T-helper 1 cell (primary cell): ENCODE measurements at places on chromosomes 11 and 22.
A peak's percentile ranks its signal among the peaks of the same experiment; 100 is the strongest.

GRCh38 chr11:117068303-117068860, 29.8 kb downstream of the SIK3 start:
- DNase-seq: no peak

DNA sequence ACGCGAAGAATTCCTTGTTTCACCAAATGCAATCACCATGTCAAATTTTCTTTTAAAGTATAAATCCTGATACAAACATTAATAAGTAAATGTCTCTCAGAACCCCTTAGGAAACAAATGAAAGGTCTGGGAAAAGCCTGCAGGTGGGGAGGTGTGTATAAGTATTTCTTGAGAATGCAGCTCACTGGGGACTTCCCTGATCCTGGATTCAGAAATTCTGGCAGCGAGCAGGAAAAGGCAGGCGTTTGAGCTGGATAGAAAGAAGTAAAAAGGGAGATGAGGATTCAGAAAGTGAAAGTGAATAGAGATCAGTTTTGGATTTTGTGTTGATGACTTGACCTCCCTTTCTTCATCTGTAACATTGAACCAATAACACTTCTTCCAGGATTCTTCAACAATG, 68.3 kb upstream of the CTSC start:
- no peak for DNase-seq

GRCh38 chr22:20960609-20961008, 6.4 kb upstream of the AIFM3 start:
- no peak for DNase-seq

- DNase-seq: no peak
These were observed 720 bp upstream of the MPZL2 start for GRCh38 chr11:118264569-118265465.

DNA sequence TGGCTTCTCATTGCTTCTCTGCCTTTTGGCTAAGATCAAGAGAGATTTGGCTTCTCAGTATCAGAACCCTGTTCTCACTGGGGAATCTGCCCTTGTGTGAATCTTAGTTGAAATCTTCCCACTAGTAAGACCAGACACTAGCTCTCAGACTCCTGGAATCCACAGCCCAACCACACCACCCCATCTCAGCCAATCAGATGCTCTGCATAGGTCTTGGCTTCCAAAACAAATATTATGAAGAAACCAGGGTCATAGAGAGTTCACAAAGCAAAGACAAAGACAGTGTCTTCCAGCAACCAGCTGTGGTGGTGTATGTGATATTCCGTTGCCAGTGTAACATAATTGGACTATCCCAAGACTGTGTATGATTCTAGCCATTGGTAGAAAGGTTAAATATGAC, 5.4 kb downstream of the OR8B12 start:
- no peak for DNase-seq

DNA sequence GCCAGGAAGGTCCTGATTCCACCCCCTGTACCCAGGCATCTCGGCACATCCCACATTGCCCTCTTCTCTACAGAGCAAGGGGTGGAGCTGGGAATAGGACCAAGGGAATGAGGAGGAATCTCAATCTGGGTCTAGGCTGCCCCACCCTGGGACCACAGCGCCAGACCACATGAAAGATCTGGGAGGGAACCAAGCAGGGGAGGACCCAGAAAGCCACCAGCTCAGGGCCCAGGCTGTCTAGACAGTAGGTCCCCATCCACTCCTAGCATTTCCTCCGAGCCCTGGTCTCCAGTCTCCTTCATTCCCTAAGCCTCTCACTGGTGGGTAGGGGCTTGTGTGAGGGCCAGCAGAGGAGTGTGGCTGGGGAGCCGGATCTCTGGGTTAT, 11.6 kb downstream of the PHLDB1 start:
- DNase-seq: no peak

DNA sequence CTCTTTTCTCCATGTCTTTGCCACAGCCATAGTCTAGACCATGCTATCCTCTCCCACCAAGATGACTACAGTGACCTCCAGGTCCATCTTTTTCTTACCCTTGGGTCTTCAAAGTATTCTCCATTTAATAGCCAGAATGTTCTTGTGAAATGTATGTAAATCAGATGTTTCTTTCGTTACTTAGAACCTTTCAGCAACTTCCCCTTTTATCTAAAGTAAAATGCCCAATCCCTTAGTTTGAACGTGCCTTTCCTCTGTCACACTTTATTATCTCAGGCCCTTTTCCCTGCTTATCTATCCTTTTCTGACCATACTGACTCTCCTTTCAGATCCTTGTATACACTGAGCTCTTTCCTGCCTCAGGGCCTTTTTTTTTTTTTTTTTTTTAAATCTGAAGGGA, 17.9 kb downstream of the RBM4B start:
- no peak for DNase-seq

DNA sequence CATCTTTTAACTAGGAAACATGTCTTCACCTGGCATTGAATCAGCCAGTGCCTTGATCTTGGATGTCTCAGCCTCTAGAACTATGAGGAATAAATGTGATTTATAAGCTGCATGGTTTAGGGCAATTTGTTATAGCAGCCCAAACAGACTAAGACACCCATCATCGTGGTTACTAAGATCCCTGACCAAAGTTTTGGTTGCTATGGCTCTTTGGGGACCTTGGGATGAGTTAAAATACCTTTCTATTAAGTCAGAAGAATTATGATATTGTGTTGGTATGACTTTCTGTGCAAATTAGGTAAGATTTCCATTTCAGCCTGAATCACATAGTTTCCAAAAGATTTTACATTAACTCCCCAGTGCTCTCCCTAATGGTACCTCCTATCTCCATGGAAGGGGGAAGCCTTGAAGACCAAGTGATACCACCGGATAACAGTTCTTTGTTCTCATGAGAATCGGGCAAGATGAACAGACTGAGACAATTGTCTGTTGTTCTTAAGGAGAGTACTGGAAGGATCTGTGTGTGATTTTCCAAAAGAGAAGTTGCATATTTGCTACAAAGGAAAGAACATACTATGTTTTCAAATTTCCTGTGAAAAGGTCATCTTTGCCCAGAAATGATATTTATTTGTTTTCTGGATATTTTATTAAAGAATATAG, 60.4 kb upstream of the UBASH3B start:
- DNase-seq: no peak

- no peak for DNase-seq
These were observed 28.7 kb downstream of the NPAT start for GRCh38 chr11:108193725-108194124.

- no peak for DNase-seq
These were observed 615.2 kb downstream of the BRD1 start for GRCh38 chr22:49212466-49212865.

DNA sequence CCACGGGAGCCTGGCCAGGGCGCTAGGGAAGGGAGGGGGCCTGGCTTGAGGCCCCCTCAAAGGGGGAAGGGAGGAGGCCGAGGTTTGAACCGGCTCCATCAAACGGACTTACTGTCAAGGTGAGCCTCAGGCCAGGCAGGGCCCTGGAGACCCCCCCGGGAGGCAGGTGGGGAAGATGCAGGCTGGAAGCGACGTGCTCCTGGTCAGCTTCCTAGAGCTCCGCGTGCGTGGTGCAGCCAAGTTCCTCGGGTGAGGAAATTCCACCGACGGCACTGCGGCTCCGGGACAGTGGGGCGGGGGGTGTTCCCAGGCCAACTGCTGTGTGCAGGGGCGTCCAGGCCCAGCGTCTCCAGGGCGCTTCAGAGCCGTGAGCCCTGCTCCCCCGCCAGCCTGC, 7.2 kb upstream of the TRABD start:
- no peak for DNase-seq

DNA sequence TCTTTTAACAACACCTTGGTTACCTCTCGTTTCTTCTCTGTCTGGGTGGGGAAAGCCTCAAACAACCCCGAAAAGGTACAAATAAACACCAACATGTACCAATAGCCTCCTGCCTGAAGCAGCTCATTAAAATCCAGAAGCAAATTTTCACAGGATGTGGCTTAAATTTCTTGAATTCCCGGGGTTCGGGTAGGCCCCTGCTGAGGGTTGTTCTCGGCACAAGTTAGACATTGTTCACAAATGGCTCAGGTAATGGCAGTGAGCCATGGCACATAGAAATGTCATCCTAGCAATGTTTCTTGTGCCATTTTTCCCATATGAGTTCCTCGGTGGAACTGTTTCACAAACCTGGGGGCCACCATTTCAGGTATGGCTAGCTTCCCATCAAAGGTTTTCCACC, 19.7 kb upstream of the GLYATL1 start:
- no peak for DNase-seq

DNA sequence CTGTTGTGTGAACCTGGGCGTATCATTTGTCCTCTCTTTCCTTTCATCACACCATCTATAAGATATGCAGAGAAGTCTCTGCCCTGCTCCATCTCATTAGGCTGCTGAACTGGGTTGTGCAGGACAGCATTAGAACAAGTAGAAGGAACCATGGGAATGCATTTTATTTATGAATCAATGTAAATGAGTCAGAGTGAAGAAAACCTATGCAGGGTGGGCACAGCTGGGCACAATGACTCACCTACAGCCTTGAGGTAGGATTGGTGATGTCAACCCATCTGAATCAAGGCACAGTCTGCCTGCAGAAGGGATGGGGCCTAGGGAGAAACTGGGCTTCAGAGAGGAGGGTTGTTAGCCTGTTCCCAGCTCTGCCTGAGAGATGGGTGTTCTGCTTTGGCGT, 123.4 kb downstream of the CSNK2A3 start:
- DNase-seq: no peak

DNA sequence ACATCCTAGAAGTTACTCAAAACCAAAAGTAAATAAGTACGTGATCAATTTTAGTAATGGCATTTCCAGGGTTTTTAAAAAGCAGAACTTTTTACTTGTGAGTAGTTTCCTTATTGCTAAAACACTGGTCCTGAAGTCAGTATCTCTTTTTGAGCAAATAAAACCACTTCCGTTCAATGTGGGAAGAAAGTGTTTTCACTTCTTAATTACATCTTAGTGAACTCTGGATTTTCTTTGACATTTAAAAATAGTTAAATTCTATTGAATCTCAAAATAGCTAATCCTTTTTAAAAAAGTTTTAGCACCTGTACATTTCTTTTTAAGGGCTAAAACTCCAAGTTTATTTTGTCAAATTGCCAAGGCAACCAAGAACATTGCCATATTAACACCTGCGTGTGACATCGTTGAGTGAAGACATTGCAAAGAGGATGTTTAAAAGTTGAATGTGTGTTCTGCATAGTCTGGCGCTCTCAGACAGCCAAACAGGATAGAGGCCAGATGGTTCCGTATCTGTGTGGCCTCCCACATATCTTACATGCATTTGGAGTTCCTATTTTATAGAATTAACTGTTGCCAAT, 17.2 kb upstream of the OR5B21 start:
- peak; percentile 33 for DNase-seq
